ENCODE measurements at places on chromosomes 1 and 21.

DNA sequence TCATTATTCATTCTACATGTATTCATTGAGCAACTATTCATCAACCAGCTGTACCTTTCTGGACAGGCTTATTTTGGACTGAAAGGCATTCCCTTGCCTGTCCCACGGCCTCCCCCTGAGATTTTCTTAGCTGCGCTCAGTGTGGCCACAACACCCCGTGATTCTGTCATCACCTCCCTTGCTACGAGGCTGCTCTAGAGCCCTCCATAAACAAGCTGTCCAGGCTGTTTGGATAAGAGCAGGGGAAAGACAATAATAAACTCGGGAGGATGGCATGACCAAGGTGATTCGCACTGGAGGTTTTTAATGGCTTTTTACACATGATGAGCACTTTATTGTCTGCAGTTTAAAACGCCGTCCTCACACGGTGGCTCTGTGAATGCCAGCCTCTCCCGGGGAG lies 139.7 kb downstream of the ROR1 start:
- no peak for DNase-seq

- no peak for DNase-seq
These were observed 3.5 kb upstream of the LRIF1 start for GRCh38 chr1:110967256-110967655.

DNA sequence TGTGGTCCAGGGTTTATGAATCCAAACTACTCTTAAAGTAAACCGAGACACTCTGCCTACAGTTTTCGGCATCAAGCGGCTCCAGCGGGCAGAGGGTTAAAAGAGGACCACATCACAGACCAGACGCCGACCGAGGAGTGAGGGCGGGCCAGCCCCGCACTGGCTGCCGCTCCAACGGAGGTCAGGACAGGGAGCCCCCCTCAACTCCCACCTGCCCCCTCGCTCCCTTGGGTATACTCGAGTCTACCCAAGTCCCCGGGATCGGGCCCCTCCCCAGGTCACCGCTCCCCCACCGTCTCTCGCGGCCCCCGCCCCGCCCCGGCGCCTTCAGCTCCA lies 312 bp downstream of the ARNT start:
- no peak for DNase-seq

GRCh38 chr1:78410643-78411042 lies 80.1 kb upstream of the PTGFR start:
- DNase-seq: no peak

- DNase-seq: peak; percentile 46
These were observed 177.3 kb downstream of the CAMTA1 start for GRCh38 chr1:6962478-6962995.

GRCh38 chr1:207058252-207058651 lies 5.2 kb downstream of the PFKFB2 start:
- DNase-seq: no peak

GRCh38 chr21:35390013-35390776 lies 341.1 kb upstream of the RUNX1 start:
- no peak for DNase-seq

GRCh38 chr1:173415490-173415889 lies 61.6 kb upstream of the PRDX6 start:
- no peak for DNase-seq

DNA sequence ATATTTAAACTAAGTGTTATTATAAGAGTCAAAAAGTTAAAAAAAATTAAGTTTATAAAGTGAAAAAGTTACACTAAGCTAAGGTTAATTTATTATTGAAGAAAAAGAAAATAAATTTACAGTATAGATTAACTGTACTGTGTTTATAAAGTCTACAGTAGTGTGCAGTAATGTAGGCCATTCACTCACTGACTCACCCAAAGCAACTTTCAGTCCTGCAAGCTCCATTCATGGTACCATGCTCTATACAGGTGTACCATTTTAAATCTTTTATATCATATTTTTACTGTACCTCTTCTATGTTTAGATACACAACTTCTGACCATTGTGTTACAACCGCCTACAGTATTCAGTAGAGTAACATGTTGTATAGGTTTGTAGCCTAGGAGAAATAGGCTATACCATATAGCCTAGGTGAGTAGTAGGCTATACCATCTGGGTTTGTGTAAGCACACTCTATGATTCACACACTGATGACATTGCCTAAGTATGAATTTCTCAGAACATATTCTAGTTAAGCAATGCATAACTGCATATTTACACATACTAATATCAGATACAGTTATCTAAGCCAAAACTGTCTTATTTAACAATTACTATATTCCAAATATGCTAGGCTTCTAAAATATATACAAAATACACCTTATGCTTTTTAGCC lies 80.6 kb upstream of the GFI1 start:
- no peak for DNase-seq

DNA sequence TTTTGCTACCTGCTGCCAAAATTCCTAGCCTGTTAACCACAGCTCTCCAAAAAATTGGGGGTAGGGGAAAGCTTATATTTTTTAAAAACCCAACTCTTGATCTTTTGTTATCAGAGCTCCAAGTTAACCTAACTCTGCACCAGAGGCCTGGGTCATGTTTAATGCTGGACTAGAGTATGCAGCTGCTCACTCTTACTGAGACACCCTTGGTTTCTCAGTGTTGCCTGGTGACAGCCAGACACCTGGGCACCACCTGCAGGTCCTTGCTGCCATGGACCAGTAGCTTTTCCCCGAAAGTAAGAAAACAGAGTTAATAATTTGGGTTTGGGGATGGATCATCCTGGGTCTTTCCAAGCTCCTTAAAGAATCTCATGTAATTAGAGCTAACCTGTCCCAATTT lies 30.1 kb downstream of the KCNJ6 start:
- no peak for DNase-seq

DNA sequence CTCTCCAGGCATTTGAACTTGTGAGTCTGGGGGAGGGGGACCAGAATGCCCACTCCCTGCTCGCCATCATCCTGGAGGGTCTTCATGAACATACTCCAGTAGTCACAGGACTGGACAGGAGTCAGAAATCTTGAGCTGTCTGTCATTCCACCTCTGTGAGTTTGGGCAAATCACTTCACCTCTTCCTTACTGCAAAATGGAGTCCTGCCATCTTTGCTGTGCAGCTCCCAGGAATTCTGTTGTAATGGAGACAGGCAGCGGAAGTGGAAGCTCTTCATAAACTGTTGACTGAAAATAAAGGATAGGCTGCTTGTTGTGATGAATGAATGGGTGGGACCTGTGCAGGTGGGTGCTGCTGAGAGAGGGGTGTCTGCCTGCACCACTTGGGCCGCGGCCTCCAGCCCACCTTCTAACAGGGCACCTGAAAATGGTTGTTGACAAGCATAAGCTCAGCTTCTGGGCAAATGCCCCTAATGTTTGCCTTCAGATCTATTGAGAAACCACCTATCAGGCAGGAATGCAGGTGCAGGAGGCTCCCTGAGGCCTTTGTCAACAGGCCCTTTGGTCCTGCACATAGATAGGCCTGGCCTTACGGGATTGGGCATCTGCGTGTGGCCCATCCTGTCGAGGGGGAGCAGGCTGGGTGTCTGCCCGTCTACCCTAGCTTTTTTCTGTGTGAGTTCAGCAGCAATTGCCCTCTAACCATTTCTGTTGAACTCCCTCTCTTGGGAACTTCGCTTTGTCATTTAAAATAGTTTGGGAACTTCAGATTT lies 321.0 kb downstream of the RPS6KC1 start:
- no peak for DNase-seq

- DNase-seq: no peak
These were observed 48.7 kb downstream of the TRIM33 start for GRCh38 chr1:114462341-114462740.

DNA sequence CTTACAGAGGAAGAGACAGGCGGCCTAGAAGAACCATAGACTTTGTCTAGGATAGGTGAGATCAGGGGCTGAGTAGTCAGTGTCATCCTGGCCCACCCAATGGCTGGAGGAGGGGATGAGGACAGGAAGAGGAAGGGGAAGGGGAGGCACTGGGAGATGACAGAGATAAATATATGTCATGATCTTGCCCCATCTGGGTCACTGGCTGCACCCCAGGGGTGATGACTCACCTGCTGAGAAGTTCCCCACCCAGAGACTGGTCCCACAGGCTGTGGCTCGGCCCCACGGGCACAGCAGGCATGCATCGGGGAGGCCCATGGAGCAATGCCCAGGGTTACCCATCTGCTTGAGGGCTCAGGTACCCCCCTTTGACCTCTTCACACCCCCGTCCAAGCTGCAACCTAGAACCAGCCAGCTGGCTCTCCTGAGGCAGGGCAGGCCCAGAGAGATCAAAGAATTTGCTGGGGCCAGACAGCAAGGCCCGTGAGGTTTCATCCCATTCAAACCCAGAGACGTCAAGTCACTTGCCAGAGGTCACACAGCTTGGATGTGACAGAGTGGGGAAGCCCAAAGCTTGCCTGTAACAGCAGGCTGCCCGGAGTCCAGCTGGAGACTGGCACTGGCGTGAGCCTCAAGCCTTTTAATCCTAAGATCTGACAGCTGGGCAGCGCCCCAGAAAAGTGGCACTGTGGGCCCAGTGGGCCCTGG lies 34.7 kb upstream of the CASZ1 start:
- DNase-seq: no peak

- no peak for DNase-seq
These were observed 48.8 kb downstream of the PPP1R12B start for GRCh38 chr1:202397256-202397655.

- no peak for DNase-seq
These were observed 124.2 kb downstream of the RUNX1 start for GRCh38 chr21:34924771-34925419.

Data from stimulated activated naive CD4-positive, alpha-beta T cell (primary cell).